ENCODE measurements at places on chromosomes 2 and 18. TPM values are rescaled to one million over a fixed set of nuclear protein-coding genes. Genes with fewer than 3 reads are reported as not detected.

PAX8 gene
- 0.11 TPM for total RNA-seq

POTEJ gene
- total RNA-seq = not detected

CLEC4F gene
- not detected for total RNA-seq

- H3K4me1 ChIP-seq = peaks cover 4% of the 10 kb centered on the region
- no peaks in the 10 kb centered on the region for H3K36me3 ChIP-seq
- H3K27me3 ChIP-seq = no peaks in the 10 kb centered on the region
- H3K4me3 ChIP-seq = no peak overlapping the region
- DNase-seq = no peak
Measured at GRCh38 chr2:25514043-25514637, 159.2 kb downstream of the DTNB start.

GRCh38 chr2:239307221-239307569 is 93.6 kb downstream of the HDAC4 start:
- H3K27ac ChIP-seq = no peak overlapping the region
- H3K36me3 ChIP-seq = no peaks in the 10 kb centered on the region
- DNase-seq = peak; percentile 54
- H3K27me3 ChIP-seq = no peaks in the 10 kb centered on the region
- no peak overlapping the region for H3K4me3 ChIP-seq
- H3K4me1 ChIP-seq = peaks cover 23% of the 10 kb centered on the region

DNA sequence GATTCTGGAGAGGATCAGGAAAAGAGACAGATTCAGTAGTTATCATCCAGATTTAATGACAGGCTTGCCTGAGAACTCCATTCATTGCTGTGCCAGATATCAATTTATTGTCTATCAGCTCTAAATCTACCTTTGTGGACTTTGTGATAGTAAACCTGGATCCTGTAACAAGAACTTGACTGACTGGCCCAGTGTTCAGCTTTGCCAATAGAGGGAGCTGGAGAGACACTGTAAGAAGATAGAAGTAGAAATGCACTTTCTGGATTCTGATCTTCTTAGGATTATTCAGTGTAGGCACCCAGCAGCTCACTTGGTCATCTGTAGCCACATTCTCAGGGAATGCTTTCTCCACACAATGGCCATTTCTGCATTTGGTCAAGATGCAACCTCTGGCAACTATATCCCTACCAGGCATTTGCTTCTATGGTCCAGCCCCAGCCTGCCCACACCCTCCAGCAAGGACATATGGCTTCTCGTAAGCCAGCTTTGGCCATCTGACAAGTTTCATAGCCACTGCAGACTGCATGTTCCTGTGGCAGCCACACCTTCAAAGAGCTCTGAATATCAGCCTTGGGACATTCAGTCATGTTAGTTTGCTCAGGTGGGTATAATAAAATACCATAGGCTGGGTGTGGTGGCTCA is 6.1 kb upstream of the SERPINB8 start:
- no peak overlapping the region for H3K4me3 ChIP-seq
- no peaks in the 10 kb centered on the region for H3K27me3 ChIP-seq
- no peak overlapping the region for H3K27ac ChIP-seq
- no peaks in the 10 kb centered on the region for H3K4me1 ChIP-seq
- DNase-seq = no peak
- no peaks in the 10 kb centered on the region for H3K36me3 ChIP-seq
